Activated CD4-positive, alpha-beta memory T cell treated with anti-CD3 and anti-CD28 coated beads for 36 hours (primary cell): ENCODE measurements at places on chromosomes 7 and 10. TPM values are rescaled to one million over a fixed set of nuclear protein-coding genes. Genes with fewer than 3 reads are reported as not detected.

GRCh38 chr10:130577039-130577438 is 440.8 kb downstream of the GLRX3 start:
- DNase-seq = no peak

Gene ANKRD61
- total RNA-seq = 0.33 TPM

Gene ITGB8
- total RNA-seq = not detected

DNA sequence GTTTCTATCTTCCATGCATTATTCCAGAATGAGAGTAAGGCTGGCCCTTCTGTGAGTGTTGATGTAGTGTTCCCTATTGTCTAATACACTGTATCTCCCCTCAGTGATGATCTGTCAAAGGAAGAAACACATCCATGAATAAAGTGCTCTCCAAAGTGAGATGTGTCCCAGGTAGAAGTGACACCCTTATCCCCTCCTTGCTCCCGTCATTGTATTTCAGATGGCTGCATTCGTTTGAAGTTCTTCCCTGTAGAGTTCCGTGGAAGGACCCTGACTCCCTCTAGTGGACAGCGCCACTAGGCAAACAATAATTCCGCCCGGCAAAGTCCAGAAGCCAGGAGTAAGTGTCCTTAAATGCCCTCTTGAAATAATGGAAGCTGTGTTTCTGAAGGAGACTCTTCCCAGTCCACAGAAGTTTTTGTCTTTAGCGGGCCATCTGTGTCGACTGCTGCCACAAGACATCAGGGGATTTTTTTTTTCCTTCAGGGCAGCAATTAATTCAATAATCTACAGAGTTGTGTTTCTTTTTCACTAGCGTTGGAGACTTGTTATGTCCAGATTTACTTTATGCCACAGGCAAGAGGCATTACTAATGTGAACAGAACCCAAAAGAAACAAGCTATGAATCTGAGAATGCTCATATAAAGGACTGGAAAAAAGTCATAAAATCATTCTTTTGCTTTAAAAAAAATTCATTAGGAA is 64.6 kb downstream of the THNSL1 start:
- DNase-seq = peak; percentile 72

DNA sequence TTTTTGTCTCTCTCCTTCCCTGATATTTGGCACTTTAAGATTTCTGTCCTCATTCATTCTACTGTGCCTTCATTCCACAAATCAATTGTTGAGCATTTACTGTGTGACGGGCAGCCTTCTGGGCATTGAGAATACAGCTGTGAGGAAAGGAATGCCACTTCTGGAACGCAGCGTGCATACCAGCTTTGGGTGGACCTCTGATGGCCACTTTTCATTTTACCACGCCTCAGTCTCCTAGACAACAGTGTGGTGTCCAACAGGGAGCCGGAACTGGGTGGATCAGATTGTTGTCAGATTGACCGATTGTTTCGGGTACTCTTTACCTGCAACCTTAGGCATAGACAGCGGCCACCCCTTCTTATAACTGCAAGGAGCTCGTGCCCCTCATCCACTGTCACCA is 222.7 kb upstream of the DPP6 start:
- no peak for DNase-seq

- DNase-seq = no peak
These were observed 196.0 kb downstream of the REEP3 start for GRCh38 chr10:63717027-63717715.

DNA sequence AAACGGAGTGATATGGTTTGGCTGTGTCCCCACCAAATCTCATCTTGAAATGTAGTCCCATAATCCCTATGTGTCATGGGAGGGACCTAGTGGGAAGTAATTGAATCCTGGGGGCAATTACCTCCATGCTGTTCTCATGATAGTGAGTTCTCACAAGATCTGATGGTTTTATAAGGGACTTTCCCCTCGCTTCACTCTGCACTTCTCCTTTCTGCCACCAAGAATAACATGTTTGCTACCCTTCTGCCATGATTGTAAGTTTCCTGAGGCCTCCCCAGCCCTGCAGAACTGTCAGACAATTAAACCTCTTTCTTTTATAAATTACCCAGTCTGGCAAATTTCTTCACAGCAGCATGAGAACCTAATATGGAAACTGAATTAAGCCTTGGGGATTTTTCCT is 19.1 kb downstream of the FAM3C start:
- DNase-seq = no peak

GRCh38 chr10:21100871-21101514 is 203.9 kb upstream of the NEBL start:
- DNase-seq = peak; percentile 18

DNA sequence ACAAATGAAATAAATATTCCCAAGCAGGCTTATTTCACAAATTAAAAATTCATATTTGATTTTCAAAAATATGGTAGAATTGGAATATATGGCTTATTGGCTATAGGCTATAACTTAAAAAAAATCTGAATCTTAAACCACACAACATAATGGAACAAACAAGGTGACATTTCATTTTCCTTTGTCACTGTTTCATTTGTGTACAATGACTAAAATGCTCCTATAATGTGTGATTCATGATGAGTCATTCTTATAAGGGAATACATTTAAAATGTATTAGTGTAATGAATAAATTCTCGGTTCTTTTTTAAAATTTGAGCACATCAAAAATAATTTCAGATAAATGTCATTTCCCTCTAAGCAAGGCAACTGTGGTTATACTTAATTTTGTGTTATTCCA is 148.0 kb upstream of the ANK3 start:
- no peak for DNase-seq

DNA sequence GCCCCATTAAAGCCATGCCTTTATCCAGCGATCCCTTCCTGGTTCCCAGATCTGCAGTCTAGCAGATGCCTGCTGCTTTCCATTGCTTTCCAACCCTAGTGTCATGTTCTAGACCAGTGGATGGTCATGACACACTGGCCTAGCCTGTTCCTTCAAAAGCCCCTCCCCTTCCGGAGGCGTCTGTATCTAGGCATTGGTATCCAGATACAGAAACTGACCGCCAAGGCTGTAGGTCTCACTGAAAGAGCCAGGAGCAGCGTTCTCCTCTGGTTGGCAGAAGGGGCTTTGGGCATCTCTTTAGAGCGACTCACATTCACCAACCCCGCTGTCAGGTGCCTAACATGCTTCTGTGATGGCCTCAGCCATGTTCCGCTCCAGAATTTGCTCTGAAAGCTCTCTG is 22.6 kb downstream of the JCAD start:
- no peak for DNase-seq

DNA sequence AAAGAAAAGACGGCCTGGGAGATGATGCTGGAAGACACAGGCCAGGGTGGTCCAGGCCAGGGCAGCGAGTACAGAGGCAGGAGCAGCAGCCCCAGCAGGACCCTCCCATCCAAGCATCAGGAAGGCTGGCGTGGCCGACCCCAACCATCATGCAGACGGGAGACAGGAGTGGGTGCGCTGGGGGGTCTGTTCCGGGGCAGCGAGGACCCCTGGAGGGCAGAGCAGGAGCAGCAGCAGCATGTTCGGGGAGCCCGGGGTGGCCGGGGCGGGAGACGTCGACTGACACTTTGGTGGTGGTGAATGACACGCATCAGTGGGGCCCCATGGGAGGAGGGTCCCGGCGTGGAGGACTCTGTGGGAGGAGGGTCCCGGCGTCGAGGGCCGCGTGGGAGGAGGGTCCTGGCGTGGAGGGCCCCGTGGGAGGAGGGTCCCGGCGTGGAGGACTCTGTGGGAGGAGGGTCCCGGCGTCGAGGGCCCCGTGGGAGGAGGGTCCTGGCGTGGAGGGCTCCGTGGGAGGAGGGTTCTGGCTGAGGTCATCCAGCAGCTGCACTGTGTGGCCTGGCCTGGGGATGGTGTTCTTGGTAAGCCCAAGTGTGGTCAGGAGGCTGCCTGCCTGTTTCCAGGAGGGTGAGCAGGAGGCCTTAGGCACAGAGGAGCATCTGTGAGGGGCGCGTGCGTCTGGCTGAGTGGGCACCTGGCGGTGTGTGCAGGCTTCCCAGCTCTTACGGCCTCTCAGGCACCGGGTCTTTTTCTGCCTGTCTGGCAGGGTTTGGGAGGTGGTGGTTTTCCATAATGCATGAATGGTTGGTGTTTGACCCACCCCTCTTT is 38.9 kb downstream of the FAM20C start:
- no peak for DNase-seq

DNA sequence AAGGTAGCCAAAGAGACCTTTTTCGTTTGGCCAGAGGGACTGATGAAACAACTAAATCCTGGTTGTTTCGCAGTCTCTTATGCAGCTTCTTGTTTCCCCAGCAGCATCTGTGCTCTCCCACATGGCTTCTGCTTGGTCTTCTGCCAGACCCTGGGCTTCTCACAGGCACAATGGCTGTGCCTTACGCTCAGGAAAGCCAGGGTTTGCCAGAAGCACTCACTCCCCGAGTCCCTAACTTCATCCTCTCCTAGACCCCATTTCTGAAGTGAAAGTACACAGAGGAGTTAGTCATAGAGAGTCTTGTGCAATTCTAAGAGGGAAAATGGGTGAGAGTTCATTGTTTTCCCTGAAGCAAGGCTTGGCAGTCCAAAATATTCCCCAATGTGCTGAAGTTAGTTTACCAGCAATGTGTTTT is 121.7 kb downstream of the EVX1 start:
- DNase-seq = no peak

DNA sequence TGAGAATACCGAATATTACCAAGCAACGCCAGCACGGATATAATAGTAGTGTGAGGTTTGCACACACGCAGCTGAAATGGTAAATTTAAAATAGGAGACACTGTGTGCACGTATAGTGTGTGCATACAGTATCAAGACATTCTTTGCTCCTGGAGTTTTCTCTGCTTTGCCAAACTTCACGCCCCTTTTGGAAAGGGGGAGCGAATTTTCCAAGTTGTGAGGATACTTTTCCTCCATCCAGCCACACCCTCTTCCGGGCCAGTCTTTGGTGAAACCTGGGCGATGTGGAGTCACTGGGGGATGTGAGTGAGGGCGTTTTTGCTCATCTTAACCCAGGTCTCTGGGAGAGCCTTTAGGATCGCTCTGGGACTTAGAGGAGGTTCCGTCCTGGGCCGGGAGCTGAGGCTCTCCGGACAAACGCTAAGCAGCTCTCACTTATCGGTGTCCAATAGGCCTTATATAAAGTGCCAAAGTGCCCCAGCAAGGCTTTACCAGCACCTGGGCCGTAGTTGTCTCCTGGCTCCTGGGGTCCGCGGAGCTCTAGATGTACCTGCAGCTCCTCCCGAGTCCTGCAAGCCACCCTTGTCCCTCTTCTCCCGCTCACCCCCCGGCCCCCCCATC is 160.0 kb upstream of the MKI67 start:
- DNase-seq = no peak

GRCh38 chr10:32104622-32105509 is 48.6 kb upstream of the KIF5B start:
- no peak for DNase-seq

Gene MTURN
- total RNA-seq = 3.7 TPM

DNA sequence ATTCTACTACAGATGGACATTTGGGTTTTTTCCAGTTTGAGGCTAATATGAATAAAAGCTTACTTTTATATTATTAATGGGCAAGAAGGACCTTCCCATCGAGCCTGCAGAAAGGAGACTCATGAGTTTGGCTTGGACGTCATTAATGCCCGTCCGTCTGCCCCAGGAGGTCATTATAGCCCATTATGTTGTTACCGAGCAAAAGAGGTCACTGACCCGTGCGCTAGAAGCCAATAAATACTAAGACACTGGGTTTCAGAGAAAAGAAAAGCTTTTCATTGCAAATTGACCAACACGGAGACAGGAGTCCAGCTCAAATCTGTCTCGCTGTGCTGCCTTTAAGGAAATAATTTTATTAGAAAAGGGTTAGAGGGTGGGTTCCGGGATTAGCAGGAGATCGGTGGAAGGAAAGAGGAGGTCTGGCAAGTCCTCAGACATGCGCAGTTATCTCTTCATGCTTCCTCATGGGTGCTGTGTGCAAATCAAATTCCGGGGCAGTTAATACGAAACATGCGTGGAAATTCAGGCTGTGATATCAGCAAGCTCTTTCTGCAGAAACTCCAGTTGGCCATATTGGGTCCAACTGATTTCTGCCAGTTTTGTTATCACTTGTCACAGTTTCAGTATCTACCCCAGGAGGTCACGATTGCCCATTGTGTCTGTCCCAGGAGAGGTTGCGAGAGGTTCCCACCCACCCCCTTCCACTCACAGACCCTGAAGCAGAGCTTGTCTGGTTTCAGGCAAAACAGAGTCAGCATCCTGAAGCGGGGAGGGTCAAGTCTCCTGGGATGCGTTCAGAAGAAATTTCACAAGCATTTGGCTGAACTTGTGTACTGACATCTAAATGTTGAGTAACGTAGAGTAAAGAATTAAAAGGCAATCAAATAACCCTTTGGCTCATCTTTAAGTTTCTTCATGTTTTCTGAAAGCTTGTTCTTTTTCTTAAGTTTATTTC is 1.1 kb upstream of the GALNTL5 start:
- no peak for DNase-seq

GRCh38 chr7:74606909-74607510 is 50.5 kb upstream of the GTF2I start:
- DNase-seq = no peak

Gene KIAA1549
- total RNA-seq = 0.85 TPM

Gene TSPAN13
- total RNA-seq = 0.41 TPM

- no peak for DNase-seq
These were observed 6.2 kb upstream of the IFIT2 start for GRCh38 chr10:89295597-89295996.

DNA sequence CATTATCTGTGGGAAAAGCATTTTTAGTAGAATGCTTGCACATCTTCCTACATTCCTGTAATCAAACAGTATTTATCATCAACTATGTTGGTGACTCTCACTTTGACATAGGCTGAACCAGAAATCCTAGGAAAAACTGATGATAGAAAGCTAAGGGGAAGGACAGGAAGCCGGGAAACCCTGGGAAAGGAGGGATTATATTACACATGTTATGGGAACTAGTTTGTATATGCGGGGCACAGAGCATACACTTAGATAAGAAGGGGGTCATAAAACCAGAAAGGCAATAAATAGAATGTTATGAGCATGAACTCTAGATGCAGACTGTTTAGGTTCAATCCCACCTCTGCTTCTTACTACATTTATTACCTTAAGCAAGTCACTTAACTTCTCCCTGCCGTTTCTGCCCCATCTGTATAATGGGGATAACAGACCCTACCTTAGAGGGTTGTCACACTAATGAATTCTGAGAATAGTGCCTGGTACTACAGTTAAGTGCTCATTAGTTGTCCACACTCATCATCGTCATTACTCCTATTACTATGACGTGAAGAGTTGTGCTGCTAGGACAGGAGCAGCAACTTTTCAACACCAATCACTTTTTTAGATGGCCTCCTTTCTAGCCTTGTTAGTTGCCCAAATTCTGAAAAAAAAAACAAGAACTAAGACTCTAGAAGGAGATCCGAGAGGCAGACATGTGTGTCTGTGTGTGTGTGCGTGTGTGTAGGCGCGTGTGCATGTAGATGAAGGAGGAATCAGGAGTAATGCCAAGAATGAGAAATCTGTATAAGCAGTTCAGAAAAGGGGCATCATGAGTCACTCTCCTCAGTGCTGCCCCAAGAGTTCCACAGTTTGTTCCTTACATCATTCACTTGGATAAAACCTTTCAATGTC is 52.2 kb downstream of the KMT2C start:
- DNase-seq = peak; percentile 31

DNA sequence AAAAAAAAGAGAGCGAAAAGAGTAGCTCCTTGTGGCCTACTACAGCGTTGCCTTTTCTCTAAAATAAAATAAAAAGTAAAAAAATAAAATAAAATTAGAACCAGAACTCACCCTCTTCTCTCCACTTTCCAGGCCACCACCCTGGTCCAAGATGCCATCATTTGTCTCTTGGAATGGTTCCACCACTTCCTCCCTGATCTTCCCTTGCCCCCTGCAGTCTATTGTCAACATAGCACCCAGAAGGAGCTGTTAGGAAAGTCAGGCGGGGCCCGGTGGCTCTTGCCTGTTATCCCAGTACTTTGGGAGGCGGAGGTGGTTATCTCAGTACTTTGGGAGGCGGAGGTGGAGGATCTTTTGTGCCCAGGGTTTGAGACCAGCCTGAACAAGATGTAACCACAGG is 7.6 kb upstream of the GRID2IP start:
- peak; percentile 41 for DNase-seq
